ENCODE measurements at places on chromosomes 7 and 10.

DNA sequence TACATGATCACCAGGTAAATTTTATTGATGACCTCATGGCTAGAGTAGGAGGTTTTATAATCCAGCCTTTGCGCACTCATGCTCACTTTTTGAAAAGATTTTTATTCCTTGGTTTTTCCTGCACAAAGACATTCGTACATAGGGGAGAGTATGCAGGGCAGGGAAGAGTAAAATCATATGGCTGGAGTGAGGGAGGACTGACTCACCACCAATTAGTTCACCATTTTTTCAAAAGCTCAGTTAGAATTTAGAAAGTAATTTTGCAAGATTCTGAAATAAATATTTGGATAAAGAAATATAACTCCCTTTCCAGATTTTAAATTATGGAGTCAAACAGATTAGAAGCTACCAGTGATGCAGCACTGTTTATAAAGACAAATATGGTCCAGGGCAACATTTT is 111.9 kb downstream of the SEMA3D start:
- no peak for DNase-seq

DNA sequence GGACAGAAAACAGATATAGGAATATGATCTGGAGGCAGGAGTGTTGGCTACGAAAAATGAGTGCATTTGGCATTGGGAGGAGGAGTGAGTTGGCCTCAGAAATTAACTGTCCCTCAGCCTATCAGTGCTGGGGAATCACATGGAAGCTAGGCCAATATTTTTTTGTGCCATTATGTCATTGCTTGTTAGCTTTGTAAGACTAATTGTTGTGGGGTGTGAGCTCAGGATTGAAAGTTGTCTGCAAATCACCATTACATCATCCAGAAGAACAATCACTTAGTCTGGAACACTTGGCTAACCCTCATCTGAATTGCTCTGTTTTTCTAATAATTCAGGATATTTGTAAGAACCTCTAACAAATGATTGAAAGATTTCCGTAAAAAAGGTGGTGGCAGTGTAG is 45.2 kb upstream of the SEMA3D start:
- no peak for DNase-seq

- DNase-seq, result no peak
Observed at GRCh38 chr10:17022466-17022825, 107.2 kb downstream of the CUBN start.

DNA sequence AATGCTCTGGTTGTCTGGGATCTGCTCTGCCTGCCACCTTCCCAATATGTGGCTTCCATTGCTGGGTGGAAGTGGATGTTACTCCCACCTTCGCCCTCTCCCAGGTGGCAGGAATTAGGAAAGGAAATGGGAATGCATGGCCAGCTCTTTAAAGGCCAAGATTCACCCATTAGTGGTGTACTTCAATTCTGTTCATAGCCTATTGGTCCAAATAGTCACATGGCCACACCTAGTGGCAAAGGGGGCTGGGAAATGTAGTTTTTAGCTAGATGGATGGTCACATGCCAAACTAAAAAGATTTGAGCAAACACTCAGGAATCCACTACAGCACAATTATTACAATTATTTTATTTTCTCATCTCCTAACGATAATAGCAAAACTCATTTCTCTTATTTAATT is 135.1 kb downstream of the NPY start:
- no peak for DNase-seq

- no peak for DNase-seq
Observed at GRCh38 chr7:81604075-81604807, 165.6 kb downstream of the HGF start.

DNA sequence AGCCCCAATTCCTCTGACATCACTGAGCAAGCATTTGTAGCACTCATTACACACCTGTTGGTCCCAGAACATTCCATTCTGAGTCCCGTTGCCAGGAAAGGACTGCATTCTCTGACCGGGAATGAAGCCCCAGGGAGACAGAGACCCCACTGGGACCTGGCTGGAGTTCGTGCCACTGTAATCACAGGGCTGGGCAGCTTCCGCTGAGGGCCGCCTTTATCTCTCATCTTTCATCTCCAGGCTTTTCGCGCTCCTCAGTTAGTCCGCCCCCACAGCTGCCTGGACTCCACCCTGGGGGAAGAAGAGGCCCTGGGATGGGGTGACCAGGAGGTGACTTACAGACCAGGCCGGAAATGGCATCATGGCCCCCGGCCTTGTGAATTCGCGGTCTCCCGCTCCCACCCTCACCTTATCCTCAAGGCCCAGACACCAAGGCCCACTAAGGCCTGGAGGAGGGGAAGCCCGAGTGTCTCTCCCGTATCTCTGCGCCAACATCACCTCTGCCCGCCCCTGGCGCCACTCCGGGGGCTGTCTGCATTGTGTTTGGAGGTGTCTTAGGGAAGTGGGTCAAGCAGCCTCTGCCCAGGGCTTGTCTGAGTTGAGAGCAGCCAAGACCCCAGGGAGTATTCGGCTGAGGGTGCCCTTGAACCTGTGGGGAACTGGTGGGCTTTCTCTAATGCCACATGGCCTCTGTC is 75.4 kb downstream of the PROSER2 start:
- DNase-seq, result no peak

- DNase-seq, result no peak
Observed at GRCh38 chr10:80474597-80474910, 20.4 kb downstream of the TSPAN14 start.

- no peak for DNase-seq
Observed at GRCh38 chr7:117711556-117711955, 161.7 kb downstream of the CTTNBP2 start.

GRCh38 chr7:51077987-51078370 is 238.6 kb downstream of the COBL start:
- DNase-seq, result no peak

DNA sequence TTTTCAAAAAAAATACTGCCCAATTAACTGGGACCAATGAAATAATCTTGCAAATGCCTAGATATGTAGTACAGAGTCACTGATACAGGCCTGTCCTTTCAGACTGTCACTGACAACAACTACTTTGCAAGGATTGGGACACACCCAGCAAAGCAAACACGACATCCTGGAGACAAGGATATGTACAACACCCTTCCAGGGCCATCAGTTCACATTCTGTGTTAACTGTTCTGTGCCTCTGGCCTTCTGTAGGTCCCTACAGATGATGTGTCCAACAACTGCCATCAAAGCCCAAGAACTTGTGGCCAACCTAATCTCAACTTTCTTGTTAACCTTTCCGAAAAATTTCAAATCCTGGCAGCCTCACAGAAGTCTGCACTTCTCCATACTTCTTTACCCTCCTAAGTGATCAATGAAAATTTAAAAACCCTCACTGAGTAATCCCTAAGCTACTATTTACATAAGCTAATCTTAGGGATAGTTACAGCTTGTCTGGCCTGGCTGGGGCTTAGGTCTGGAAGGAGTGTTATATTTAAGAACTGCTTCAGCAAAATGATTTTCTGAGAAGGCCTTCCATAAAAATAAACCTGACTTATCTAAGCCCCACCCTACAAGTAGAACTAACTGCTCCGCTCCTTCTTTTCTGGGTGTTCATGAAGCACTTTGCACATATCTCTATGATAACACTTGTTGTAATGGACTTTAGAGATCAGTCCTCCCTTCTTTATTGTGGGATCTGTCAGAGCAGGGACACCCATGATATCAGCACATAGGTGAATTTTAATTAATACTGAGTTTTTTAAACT is 21.0 kb downstream of the COBL start:
- DNase-seq, result no peak

DNA sequence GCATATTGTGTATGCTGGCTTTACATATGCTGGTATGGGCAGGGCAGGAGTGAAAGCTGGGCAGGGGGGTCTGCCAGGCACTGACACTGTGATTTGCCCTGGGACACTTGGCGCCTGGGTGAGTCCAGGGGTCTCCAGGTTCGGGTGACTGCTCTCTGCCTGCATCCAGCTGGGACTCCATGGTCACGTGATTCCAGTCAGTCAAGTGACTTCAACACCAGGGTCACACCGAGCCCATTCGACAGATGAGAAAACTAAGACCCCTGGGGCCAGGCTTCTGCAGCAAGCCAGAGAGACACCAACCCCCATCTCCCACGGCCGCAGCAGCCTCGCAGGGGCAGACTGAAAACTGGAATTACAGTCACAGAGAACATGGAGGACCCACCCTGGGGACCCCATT is 30.0 kb downstream of the MMD2 start:
- no peak for DNase-seq

DNA sequence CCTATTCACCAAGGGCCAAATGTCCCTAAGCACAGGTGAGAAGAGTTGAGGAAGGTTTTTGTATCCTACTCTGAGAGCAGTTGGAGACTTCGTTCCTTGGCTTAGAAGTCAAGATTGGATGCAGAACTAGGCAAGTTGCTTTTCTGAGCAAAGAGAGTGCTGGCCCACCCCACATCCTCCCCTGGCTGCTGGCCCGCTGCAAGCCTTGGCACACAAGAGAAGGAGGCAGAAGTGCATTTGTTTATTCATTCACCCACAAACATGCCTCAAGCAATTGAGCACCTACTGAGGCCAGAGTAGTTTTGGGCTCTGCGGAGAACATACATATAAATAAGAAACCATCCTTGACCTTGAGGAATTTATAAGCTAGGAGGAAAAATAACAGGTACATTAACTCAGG is 318.9 kb downstream of the KCNMA1 start:
- no peak for DNase-seq

DNA sequence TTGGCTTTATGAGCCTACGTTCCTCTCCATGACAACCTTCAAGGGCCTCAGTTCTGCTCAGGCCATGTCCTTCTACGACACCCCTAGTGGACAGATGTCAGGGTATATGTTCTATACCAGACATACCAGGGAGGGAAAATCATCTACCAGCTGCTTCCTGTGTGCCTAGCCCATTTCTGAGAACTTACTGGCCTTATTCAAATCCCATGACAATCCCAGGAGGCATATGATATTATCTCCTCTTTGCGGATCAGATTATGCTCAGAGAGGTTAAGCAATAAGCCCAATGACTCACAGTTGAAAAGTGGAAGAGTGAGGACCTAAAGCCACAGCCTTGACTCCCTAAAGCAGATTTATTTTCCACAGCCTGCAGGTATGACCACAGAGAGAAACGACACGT is 139.3 kb downstream of the GLI3 start:
- no peak for DNase-seq

DNA sequence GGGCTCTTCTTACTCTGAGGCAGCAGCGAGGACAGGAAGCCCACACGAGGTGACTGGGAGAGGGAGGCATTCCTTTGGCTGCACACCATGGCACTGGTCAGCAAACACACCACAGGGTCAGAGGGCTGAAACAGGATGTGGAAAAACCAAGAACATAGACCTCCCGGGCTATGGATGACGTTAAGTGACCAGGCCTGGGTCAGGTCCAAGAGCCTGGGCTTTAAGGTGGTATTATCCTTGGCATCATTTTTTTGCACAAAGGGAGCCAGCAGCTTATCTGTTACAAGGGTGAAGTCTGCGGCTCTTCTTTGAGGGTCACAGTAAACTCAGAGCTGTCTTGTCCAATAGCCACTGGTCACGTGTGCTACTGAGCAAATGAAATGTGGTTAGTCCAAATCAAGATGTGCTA is 7.0 kb downstream of the WDR91 start:
- no peak for DNase-seq

- DNase-seq, result no peak
Observed at GRCh38 chr7:133911724-133912123, 215.4 kb upstream of the LRGUK start.

- no peak for DNase-seq
Observed at GRCh38 chr10:75283671-75284470, 48.1 kb upstream of the COMTD1 start.

- DNase-seq, result no peak
Observed at GRCh38 chr10:45253183-45253914, 62.1 kb downstream of the OR13A1 start.

DNA sequence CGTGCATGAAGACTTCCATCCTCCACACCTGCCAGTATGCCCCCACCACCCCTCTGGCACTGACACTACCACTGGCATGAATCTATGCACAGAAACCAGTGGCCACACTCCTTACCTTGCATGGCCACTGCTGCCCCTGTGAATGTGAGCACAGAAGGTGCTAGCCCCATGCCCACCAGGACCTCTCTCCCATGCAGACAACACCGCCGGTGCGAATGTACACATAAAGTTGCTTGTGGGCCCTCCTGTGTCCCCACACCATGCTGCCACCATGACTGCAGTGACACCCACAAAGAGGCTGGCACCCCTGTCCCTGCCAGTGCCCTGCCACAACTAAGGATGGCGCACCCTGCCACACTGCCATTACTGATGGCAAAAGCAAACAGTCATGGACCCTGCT is 289.5 kb upstream of the KCND2 start:
- no peak for DNase-seq

- no peak for DNase-seq
Observed at GRCh38 chr7:31327071-31327470, 13.5 kb downstream of the NEUROD6 start.

GRCh38 chr10:7234109-7234508 is 176.7 kb downstream of the SFMBT2 start:
- DNase-seq, result no peak
